ENCODE measurements at places on chromosomes 5 and 9.
A peak's percentile ranks its signal among the peaks of the same experiment; 100 is the strongest.

DNA sequence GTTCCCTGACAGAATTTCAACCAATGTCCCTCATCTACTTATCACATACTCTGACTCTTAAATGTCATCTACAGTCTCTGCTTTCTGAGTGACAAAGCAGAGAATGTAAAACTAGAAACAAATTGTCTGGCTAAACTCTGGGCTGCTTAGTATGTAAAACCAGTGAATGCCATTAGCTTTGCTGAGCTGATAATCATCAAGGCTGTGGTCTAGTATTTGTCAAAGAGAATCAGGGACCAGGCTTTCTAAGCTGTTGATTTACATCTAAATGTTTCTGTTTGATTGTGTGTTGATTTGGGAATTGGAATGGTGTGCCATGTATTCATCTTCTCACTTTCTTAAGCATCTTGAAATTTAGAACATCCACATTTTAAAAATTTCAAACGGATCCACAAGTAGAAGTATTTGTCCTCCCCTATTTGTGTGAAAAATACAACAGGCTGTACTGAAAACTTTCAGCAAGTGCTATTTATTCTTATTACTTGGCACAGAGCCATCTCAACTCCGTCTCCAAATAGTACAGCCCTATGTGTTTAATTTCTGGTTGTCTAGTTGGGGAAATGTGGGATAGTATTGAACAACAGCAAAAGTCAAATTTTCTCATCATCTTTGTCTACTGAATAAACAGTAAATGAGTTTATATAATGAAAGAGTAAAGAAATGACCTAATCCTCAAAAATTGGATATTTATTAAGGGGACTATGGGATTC is 251.5 kb downstream of the KCTD16 start:
- no peak for DNase-seq

DNA sequence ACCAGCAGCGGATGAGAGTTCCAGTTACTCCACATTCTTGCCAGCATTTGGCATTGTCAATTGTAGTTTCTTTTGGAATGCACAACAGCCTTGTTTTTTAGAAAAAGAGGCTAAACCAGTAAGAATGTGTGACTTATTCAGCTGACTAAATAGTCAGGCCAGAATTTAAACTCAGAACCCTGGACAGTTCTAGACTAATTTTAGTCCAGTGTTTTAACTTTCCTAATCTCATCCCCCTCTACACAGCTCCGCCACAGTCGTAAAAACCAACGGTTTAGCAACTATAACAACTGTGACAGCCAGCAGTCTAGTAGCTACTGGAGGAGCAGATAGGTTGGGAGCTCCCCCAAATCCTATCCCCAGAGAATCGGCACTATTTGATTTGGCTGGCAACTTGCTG is 103.7 kb downstream of the FOXD1 start:
- DNase-seq, result no peak

DNA sequence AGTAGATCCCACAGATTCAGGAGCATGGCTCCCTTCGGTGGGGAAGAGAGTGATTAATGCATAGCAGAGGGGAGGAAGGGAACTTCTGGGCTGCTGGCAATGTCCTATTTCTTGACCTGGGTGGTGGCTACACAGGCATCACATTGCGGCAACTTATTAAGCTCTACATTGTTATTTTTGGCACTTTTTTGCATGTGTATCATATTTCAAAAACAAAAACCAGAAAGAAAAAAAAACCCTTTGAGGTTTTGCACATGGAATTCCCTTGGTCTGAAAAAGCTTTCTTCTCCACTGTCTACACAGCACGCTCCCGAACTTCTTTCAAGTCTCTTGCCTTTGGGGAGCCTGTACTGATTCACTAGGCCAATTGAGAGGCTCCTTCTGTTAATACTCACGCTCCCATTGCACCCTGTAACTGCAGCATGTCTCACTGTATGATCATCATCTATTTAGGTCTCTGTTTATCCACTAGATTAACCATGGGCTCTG is 25.1 kb downstream of the CEMIP2 start:
- DNase-seq, result no peak

- DNase-seq, result no peak
Measured at GRCh38 chr5:145473042-145473642, 362.0 kb downstream of the PRELID2 start.

- no peak for DNase-seq
Measured at GRCh38 chr9:114518599-114519022, 13.3 kb upstream of the WHRN start.

- no peak for DNase-seq
Measured at GRCh38 chr5:40365342-40366330, 314.1 kb upstream of the PTGER4 start.

DNA sequence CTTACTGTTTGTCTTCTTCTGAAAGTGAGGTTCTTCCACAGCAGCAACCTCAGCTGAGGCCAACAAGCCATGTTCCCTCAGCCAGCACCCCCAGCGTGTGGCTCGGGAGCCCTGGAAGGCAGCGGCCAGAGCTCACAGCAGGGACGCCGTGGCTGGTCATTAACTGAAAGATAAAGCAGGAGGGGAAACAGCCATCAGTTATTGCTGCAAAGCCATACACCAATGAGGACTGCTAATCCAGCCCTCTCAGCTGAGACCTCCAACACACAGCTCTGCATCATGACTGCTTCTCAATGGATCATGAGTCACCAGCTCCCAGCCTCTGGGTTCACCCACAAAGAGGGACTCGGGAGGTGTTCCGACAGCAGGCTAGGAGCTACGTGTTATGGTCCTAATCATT is 24.3 kb downstream of the ABCA1 start:
- no peak for DNase-seq

DNA sequence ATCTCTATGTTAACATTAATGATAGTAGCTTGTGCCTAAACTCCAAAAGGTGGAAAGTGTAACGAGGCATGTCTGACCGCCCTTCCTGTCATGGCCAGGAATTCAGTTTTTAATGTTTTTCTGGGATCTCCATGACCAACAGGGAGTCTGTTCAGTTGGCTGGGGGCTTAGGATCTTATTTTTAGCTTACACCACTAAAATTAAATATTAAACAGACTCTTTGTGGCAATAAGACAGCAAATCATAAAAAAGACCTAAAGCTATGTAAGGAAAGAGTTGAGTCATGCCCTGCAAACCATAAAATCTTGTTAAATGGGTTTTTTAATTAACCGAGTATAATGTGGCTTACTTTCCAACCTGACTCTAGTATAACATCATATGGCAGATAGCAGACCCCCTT is 247.8 kb downstream of the DIRAS2 start:
- DNase-seq, result peak; percentile 77

- DNase-seq, result no peak
Measured at GRCh38 chr9:91483189-91483691, 59.6 kb upstream of the NFIL3 start.

DNA sequence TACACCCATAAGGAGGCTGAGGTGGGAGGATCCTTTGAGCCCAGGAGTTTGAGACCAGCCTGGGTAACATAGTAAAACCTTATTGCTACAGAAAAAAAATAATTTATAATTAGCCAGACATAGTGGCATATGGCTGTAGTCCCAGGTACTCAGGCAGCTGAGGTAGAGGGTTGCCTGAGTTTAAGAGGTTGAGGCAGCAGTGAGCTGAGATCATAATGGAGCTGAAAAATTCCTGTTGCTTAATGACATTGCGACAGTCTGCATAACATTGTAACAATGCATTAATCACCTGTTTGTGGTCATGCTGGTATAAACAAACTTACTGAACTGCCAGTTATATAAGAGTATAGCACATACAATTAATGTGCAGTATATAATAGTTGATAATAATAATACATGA is 214.2 kb downstream of the TRIM32 start:
- DNase-seq, result peak; percentile 79

DNA sequence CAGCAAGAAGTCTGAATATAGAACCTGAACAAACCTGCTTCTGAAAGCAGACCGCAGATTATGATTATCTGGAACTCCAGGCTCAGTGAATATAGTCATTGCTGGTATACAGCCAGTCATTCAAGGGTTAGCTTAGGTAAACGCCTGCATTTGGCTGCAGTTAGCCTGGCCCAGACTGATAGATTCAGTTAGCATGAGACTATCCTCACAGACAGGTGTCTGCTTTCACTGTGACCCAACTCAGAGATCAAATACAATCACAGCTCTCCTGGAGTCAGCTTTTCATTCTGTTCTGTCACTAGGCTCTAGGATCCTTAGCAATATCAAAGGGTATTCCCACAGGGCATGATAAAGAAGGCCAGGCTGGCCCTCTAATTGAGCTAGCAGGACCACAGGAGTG is 138.6 kb upstream of the PLCXD3 start:
- DNase-seq, result no peak

DNA sequence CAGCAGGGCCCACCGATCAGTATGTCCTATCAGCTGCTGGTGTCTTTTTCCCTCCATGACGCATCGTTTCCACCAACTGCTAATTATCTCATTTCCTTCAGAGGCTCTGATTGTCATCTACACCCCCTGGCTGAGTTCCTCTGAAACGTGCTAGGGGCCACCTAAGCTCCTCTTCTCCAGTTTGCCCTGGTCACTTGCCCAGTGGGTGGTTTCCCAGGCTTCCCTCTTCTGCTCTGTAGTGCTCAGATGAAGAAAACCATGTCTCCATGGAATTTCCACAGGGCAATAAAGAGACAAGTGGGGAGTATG is 65.3 kb downstream of the TSTD2 start:
- no peak for DNase-seq

GRCh38 chr9:111969622-111970021 is 73.0 kb downstream of the UGCG start:
- no peak for DNase-seq

GRCh38 chr9:82148901-82149461 is 160.4 kb downstream of the SPATA31D1 start:
- no peak for DNase-seq

DNA sequence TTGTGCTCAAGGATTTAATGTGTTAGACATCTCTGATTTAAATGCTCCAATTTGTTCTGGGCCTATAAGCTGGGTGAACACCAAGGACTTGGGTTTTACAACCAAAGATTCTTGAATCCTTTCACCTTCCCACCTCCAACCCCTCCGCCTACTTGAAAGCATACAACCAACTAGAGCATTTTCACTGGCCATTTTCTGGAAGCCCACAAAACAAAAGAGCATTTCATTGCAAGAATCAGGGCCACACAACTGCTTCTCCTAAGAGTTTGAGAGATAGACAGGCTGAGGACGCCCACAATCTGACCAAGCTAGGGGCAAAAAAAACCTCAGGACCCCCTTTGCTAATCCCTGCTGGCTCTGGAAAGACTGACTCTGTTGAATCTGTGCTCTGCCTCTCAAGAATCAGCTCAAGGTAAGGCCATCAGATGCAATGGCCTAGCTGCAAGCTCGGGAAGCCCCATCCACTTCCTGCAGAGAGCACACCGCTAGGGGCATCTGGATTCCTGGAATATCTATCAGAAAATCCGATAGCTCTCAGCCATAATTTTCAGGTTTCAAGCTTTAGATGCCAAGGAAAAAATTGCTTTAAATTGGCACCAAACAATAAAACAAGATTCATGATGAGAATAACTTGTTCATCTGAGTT is 57.7 kb downstream of the RETREG1 start:
- no peak for DNase-seq

DNA sequence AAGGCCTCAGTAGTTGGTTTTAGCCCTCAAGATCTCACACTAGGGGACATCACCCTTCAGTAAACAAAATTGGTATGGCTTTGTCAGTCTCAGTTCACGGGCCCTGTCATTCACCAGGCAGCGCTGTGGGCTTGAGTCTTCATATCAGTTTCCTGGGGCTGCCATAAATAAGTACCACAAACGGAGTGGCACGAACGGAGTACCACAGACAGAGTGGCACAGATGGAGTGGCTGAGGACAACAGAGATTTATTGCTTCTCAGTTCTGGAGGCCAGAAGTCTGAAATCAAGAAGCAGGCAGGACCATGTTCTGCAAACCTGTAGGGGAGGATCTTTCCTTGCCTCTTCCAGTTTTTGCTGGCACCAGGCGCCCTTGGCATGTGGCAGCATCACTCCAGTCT is 37.5 kb downstream of the DYNC2I2 start:
- no peak for DNase-seq

DNA sequence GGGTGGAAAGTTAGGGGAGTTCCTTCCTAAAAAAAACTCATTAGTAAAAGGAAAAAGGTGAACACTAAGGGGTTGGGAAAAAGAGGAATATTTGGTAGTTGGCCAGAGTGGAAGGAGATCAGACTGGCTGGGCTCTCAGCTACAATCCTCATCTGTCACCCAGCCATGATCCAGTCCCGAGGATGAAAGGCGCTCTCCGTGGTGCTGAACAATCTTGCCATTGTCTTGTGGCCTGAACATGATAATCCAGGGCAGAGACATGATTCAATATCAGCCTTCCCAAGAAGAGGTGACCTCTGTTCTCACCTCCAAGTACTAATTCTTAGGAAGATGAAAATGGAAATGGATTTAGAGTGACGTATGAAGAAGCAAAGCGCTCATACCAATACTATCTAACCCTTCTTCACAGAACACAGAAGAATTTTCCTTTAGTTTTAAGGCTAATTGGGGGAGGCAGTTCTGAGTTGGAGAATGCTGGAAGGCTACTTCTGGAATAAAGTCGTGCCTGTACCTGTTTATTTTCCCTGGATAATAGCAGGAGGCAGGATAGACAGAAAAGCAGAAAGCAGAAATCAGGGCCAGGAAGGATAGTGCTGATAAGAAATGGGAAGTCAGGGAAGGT is 36.6 kb upstream of the MYORG start:
- peak; percentile 18 for DNase-seq

- DNase-seq, result no peak
Measured at GRCh38 chr9:133815781-133816180, 77.6 kb upstream of the SARDH start.

DNA sequence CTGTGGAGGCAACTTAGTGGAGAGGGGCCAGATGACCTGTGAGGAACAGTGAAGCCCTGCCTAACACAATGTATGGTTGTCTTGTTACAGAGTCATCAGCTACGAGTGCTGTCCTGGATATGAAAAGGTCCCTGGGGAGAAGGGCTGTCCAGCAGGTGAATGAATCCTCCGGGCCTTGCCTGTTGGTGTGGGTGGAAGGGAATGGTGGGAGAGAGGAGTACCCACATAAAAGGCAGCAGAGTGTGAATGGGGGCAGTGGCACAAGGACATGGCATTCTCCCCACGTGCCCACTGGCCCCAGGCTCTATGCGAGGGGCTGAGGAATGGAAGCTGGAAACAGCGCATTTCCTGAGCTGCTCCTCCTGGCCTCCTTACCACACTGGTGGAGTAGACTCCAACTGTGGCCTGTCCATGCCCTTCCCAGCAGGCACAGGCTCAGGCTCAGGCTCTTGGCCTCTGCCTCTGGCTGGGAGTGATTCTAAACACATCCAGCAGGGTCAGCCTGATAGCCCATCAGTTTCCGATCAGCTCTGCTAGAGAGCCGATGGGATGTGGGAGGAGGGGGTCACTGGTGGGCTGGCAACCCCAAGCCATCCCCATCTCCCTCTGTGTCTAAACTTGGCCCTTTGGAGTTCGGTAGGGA is 15.3 kb downstream of the TGFBI start:
- DNase-seq, result no peak

- DNase-seq, result no peak
Measured at GRCh38 chr9:137783521-137783920, 94.1 kb upstream of the CACNA1B start.

DNA sequence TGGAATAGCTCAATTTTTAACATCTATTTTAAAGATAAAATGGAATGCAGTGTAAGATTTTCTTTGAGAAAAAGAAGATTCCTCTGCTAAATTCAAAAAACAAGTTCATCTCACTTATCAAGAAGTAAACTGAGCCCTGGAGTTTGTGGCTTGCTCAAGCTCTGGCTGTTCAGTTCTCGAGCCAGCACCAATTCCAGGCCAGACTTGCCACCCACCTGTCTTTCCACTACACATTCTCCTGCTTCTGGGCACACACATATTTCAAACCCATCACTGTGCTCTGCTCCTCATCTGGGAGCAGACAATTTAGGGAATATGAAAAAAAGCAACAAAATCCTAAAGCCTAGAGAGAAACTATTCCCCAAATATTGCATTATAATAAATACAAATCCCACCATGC is 424.5 kb downstream of the ENC1 start:
- no peak for DNase-seq
